ENCODE measurements at places on chromosomes 1 and 21.

GRCh38 chr21:14585122-14585521 is 39.0 kb upstream of the SAMSN1 start:
- ATAC-seq = no peak

DNA sequence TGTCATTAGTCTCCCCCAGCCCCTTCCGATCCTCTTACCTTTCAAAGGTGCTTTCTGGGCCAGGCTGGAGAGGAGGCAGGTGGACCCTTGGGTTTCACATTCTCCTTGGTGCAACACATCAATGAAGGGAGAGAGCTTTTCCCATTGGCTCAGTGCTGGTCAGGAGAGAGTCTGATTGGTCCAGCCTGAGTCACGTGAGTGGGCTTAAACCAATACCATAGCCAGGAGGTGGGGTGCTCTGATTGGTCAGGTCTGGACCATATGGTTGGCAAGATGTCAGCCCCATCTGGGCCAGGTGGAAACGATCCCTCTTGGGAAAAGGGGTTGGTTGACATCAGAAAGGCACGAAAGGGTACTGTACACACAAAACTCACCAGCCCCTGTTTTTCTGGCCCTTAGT is 44.8 kb upstream of the ABCG1 start:
- ATAC-seq = peak; percentile 80

DNA sequence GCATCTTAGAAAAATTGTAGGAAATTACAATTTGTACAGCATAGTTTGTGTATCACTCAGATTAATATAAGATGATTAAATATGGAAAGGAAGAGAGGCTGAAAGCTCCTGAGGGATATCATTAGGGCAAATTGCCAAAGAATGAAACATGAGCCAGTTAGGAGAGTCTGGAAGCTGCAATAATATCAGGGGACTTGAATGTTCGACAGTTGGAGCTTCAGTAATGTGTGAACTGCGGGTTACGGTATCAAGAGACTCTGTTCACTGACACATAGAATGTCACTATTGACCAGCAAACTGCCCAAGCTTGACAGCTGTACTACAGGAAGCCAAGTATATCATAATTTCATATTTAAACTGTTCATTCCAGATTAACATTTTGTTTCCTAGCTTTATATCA is 157.2 kb downstream of the DENND1B start:
- ATAC-seq = no peak

- ATAC-seq = no peak
These were observed 12.3 kb upstream of the ALPL start for GRCh38 chr1:21496886-21497285.

DNA sequence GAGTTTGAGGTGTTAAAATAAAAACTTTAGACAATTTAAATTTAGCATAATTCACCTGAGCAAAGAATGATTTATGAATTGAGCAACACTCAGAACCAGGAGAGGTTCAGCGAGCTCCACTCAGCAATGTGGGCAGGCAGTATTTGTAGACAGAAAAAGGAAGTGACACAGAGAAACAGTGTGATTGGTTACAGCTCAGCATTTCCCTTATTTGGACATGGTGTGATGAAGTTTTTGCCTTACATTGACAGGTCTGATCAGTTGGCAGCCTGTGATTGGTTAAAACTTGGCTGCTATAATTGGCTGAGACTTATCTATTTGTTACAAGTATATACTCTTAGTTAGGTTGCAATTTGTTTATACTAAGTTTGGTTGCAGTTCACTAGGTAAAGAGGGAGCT is 621.2 kb upstream of the PRMT6 start:
- ATAC-seq = no peak

GRCh38 chr1:168084396-168085231 is 52.1 kb downstream of the GPR161 start:
- ATAC-seq = peak; percentile 59

DNA sequence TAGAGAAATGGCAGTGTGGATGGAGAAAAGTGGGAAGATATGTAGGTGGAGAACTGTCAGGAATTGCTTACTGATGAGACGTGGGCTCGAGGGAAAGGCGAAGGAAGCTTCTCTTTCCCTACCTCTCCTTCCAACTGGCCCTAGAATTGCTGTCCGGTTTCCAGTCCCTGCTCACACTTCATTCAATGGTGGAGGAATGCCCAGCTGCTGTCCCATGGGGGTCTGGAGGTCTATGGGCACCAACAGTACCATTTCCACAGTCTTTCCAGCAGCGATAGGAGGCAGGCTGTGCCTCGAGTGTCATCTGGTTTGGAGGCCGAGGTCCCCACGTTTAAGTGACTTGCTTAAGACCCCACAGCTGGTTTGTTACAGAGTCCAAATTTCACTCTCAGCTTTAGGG is 31.5 kb upstream of the CD1D start:
- no peak for ATAC-seq

DNA sequence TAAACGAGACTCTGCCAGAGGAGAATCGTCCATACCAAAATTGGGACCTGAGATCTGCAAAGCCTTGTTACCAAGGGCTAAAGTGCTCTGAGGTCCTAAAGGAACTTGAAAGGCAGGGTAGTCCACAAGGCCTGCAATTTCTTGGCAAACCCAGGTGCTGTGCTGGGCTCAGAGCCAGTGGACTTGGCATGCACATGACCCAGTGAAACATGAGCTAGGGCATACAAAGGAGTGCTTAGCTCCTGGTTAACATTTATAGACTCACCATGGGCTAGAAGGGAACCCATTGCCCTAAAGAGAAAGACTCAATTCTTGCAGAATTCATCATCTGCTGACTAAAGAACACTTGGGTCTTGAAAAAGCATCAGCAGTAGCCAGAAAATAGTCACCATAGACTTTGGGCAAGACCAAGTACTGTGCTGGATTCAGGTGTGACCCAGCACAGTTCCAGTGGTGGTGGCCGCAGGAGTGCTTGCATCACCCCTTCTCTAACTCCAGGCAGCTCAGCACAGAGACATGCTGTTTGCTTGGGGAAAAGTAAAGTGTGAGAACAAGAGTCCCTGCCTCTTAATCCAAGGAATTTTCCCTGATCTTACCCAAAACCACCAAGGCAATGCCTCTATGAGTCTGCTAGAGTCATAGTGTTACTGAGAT is 1069.4 kb upstream of the ADGRL2 start:
- no peak for ATAC-seq

GRCh38 chr1:186659890-186660341 is 20.3 kb downstream of the PTGS2 start:
- no peak for ATAC-seq

DNA sequence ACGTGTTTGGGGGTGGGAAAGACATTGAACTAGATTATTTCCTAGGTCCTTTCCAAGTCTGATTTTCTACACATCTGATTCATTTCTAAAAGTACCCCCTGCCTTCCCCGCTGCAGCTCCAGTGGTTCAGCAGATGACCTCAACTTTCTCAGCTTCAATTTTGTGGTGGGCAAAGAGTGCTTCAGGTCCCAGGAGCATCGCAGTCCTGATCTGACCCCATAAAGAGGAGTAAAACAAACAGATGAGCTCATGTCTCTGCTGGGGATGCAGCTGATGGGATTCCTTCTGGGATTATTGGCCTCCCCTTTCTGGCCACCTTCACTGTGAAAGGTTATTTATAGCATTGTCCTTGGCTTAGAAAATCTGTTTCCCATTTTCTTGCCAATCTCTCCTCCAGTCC is 337.0 kb upstream of the PLXNA2 start:
- ATAC-seq = no peak

GRCh38 chr1:65724151-65724550 is 68.5 kb upstream of the PDE4B start:
- ATAC-seq = no peak

- ATAC-seq = no peak
These were observed 232.6 kb upstream of the PLXNA2 start for GRCh38 chr1:208476846-208477170.

DNA sequence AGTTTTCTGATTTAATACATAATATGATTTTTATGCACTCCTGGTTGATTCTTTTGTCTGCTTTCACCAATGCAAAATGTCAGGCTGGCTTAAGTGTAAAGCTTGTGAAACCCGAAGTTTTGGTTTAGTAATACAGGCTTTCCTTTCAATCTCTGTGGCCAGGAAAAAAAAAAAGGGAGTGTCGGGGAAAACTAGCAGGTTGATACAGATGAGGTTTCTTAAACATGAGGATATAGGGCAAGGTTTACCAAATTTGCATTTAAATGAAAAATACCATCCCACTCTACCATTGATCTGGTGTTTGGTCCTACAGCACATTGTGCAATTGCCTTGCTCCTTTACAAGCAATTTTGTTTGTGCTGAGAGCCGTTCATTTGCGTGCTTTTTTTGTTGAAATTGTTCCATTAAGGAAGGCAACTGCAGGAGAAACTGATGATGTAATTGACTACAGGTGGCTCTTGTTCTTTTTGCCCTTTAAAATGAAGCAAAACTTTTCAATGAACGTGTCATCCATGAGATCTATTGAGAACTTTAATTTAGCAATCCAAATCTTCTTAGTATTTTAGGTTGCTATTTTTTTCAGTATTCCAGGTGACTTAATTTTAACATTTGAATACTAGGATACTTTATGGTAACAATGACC is 22.7 kb downstream of the CLIC6 start:
- no peak for ATAC-seq

DNA sequence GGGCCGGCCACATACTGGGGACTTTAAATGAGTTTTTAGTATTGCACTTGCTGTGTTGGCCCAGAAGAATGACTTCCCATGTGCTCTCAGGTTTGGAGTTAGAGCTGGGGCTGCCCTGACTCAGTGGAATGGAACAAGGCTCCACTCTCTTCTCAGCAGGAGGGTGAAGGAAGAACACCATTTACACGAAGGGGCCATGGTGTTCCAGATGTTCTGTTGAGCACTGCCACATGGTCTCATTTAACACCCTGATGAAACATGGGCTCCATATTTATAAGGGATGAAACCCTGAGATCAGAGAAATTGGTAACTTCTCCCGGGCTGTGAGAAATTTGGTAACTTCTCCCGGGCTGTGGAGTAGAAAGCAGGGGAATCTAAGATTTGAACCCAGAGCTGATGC is 5.8 kb downstream of the PYCR2 start:
- no peak for ATAC-seq

DNA sequence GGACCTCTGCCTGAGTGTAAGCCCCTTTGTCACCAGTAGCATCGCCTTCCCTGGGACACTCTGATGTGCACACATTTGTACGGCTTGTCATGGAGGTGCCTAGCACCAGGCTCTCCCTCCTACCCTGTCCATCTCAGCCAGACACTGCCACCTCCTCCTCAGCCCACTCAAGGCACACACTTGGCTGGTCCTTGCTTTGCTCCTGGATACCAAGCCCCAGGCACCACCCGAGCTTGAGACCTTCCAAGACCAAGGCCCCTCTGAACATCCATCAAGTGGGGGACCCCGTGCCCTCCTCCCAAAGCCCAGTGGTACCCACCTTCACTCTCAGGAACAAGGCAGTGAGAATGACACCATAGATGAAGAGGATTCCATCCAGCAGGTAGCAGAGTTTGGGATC is 78.0 kb downstream of the CD247 start:
- ATAC-seq = no peak

DNA sequence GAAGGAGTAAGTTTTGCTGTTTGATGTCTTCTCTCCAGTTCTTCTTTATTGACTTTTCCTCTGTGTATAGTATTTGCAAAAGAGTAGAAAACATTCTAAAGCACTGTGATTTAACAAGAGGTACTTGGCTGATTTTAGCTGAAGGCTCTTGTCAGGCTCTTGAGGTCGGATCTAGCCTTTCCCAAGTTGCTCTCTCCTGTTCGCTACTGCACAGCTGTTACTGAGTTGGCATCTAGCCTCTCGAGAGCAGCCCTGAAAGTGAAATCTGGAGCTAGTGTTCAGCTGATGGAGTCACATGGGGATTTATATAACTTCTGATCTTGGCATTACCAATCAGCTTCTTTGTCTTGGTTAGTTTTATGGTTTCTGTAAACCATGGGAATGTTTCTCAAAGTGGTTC is 193.1 kb downstream of the RYR2 start:
- ATAC-seq = no peak

DNA sequence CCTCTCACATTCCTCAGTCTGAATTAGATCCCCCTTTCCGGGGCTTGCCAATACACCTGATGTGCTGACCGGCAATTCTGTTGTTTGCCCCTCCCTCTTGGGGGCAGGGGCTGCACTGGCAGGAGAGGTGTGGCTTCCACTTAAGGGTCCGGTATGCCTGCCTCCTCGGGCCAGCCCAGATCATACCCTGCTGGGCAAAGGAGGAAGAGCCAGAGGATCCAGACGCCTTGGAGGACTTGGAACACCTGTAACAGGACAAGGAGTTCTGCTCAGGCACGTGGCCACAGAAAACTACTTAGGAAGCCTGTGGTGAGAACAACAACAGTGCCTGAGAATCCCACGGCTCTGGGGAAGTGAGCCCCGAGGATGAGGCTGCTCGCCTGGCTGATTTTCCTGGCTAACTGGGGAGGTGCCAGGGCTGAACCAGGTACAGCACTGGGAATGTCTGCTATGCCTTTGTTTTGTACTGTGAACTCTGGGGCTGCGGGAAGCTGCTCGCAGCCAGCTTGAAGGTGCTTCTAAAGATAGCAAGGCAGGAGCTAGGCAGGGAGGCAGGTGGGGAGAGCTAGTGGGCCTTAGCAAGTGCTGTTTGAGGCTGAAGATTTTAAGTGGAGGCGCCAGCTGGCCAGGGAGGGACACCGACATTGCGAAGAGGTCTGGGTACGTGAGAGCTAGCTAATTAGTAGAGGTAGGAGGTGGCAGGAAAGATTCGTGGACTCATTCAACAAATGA is at the start of gene SMPDL3B:
Gene SMPDL3B (plus strand): TSS at position 183 of the 732 bp plus-strand sequence. CDS start 184 bp downstream, at position 367.
- ATAC-seq = peak; percentile 56

DNA sequence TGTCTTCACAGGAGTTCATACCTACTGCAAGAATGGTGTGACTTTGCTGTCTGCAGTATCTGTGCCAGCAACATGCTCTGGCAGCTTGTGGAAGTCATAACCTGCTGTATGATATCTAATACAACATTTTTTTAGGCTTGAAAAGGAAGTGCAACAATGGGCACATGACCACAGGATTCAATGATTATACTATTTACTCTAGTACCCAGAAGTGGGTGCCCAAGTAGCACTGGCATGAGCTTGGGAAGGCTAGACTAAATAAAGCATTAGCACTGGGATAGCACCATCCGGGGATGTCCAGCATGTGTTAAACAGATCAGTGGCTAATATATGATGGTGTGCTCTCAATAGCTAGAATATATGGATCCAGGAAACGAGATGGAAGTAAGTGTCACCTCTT is 98.6 kb upstream of the PDE4B start:
- no peak for ATAC-seq

DNA sequence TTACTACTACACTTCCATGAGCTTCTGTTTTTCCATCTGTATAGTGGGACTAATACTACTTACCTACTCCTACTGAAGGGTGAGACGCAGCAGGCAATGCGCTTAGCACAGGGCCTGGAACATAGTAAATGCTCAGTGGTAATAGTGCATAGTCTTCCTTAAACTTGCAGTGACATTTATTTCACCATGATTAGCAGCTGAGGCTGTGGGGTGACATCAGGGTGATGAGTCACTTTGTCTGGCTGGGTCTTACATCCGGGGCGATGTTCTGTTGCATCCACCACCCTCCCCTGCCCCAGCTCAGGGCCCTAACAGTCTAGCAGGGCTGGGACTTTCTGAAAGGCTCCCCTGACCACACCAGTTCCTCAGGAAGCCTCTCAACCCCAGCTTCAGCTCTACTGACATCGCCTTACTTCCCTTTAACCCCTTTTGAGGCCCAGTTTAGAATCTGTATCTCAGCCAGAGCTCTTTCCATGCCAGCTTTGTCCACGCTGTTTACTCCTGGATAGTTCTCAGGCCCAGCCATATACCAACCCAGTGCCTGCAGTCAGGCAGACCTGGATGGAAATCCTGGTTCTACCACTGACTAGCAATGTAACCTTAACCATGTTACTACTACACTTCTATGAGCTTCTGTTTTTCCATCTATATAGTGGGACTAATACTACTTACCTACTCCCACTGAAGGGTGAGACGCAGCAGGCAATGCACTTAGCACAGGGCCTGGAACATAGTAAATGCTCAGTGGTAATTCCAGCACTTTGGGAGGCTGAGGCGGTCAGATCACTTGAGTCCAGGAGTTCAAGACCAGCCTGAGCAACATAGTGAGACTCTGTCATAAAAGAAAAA is 66.3 kb downstream of the CD58 start:
- ATAC-seq = peak; percentile 80

Data from activated T-helper 17 cell treated with anti-CD3 and anti-CD28 coated beads, Interleukin-2, amount 50 U/mL, for 72 hours (primary cell).